ENCODE measurements at places on chromosomes 1 and 21.

DNA sequence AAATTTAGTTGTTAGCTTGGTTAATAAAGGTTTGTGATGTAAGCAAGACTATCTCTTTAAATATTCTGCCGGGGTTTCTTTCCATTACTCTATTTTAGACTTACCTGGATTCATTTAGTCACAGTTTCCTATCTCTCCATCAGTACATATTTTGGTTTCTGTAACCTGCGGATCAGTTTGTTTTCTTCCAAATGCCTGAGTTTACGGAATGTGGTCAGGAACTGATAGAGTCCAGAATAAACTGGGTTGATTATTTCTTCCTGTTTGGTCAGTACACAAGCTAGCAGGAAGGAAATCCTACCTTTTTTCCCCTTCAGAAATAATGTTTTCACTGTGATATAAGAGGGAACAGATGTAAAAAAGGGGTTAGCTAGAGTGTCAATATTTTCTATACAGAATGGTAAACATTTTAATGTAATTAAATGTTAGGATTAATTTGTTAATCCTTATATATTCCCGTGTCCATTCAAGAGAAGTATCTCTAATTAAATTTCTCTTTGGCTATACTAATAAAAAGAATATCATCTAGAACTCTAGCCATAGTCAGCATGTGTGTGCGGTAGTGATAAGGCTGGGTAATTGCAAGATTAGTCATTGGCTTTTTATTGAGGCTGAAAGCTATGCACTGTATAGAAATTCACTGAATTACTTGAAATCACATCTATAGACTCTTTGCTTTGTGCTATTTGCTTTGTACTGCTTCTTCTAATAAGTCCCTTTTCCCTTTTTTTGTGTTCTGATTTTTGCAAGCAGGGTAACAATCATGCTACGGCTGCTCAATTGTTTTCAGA, 144.7 kb upstream of the ADGRL4 start:
- no peak overlapping the region for H3K27ac ChIP-seq
- no peaks in the 10 kb centered on the region for H3K4me1 ChIP-seq
- H3K27me3 ChIP-seq: no peaks in the 10 kb centered on the region
- DNase-seq: no peak

GRCh38 chr1:5348732-5349465, 643.3 kb downstream of the NPHP4 start:
- no peaks in the 10 kb centered on the region for H3K4me1 ChIP-seq
- DNase-seq: no peak
- no peak overlapping the region for H3K27ac ChIP-seq
- no peaks in the 10 kb centered on the region for H3K36me3 ChIP-seq
- no peak overlapping the region for H3K4me3 ChIP-seq

DNA sequence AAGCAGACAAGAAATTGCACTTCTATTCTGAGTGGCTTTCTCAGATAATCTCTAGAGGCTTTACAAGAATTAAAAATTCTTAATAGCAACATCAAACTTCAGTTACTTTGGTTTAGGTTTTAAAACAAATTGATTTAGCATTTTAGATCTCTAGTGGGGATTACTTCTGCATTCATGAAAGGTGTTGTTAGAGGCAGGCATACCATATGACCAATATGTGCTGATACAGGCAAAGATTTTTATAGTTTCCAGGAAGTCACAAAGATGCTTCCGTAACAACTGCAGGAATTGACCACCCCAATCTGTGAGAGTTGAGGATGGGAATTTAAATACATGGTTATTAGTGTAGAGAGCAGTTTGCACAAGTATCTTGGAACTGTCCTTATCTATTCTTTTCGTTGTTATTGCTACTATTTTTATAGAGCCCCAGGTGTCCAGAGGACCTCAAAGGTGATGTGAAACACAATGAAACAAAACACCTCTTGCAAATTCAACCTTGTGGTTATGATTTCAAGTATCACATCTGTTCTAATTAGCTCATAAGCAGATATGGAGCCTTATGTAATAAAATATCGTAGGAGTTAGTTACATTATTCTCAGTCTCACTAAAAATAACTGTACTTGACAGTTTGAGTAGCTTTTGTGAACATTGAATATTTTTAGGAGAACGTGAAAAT, 512.7 kb upstream of the ADGRL4 start:
- no peak for DNase-seq
- no peak overlapping the region for H3K27ac ChIP-seq
- no peaks in the 10 kb centered on the region for H3K36me3 ChIP-seq
- no peaks in the 10 kb centered on the region for H3K4me1 ChIP-seq

DNA sequence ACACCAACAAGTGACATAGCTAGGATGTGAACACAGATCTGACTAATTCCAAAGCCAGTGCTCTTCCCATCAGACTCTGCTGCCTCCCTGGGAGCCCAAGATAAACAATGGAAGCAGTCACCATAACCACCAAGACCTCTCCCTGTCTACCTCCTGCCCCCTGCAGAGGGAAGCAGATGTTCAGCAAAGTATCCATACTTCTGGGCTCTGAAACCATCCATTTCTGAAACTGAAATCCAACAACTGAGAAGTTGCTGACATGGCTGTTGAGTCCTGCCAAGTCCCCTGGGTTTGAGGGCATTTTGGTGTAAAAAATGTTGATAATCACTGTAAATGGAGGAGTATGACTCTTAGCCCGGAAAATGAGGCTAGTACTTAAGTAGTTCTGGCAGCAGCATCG, 102.1 kb downstream of the TYW3 start:
- H3K4me1 ChIP-seq: no peaks in the 10 kb centered on the region
- no peaks in the 10 kb centered on the region for H3K36me3 ChIP-seq
- no peak overlapping the region for H3K27ac ChIP-seq

GRCh38 chr1:2477309-2477708, 1.2 kb downstream of the PLCH2 start:
- H3K27ac ChIP-seq: no peak overlapping the region
- H3K4me3 ChIP-seq: no peak overlapping the region
- no peaks in the 10 kb centered on the region for H3K36me3 ChIP-seq
- no peaks in the 10 kb centered on the region for H3K27me3 ChIP-seq
- no peak for DNase-seq

- H3K36me3 ChIP-seq: no peaks in the 10 kb centered on the region
- no peak for DNase-seq
- no peaks in the 10 kb centered on the region for H3K27me3 ChIP-seq
- H3K4me3 ChIP-seq: no peak overlapping the region
These were observed 29.3 kb downstream of the KPNA6 start for GRCh38 chr1:32137111-32137510.

DNA sequence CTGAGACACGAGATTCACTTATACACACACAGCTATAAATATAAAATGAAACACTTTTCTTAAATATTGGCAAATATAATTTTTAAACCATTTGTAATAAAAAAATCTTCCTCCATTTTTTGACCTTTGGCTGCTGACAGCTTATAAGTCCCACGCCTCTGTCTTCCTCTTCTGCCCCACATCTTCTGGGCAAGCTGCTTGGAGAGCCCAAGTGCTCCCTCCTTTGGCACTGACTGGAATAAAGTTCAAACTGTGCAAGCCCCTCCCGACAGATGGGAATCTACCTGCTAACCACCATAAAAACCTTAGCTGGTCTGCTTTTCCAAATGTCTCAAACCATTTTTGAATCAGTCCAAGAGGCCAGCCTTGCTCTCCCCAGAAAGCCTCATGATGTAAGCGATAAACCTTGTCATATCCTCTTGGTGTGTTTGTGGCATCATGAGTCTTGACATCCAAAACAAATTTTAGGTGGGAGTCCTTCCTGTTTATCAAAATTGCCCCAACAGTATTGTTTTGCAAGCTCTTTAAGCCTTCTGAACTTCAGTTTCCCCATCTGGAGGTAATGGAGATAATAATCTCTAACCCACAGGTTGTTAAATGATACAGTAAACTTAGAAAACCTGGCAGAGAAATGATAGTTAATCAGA, 99.8 kb downstream of the SNX7 start:
- H3K27me3 ChIP-seq: no peaks in the 10 kb centered on the region
- no peaks in the 10 kb centered on the region for H3K36me3 ChIP-seq
- H3K4me1 ChIP-seq: peaks cover 10% of the 10 kb centered on the region
- peak overlapping the region; percentile 49 for H3K27ac ChIP-seq

- no peak overlapping the region for H3K27ac ChIP-seq
- H3K4me1 ChIP-seq: no peaks in the 10 kb centered on the region
These were observed 13.7 kb upstream of the TMEM51 start for GRCh38 chr1:15139654-15140350.

- DNase-seq: no peak
- H3K4me3 ChIP-seq: peak overlapping the region; percentile 16
- peak overlapping the region; percentile 38 for H3K27ac ChIP-seq
These were observed 3.3 kb downstream of the RGS16 start for GRCh38 chr1:182600745-182601415.

- H3K27me3 ChIP-seq: no peaks in the 10 kb centered on the region
- no peak overlapping the region for H3K4me3 ChIP-seq
- DNase-seq: no peak
These were observed 45.3 kb downstream of the DIP2A start for GRCh38 chr21:46503922-46504550.

DNA sequence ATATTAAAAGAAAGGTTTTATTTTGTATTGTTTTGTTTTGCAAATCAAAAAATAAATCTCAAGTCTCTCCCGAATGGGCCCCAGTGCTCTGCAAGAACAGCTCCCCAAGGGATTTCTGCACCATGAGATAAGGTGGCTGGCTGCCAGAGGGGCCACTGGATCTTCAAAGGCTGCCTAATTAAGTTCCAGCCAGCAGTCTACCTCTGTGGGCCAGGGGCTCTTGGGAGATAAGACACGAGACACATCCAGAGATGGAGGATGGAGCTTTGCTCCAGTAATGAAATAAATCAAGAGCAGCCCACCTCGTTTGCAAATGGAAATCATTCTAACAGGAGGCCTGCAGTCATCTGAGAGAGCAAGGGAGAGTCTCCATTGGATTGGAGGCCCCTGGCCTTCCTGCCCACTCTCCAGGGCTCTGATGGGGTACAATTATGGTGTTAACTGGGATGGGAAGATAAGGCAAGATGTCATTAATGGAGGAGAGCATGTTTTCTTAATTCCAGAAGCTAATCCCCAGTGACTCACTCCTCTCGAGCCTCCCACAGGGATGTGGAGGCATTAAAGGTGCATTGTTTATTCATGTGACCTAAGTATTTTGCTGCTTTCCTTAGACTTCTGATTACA, 155.2 kb upstream of the KAZN start:
- H3K27ac ChIP-seq: no peak overlapping the region
- H3K36me3 ChIP-seq: no peaks in the 10 kb centered on the region
- H3K4me1 ChIP-seq: no peaks in the 10 kb centered on the region
- DNase-seq: no peak
- H3K27me3 ChIP-seq: no peaks in the 10 kb centered on the region

GRCh38 chr1:1083416-1084371, 9.6 kb upstream of the RNF223 start:
- peaks cover 7% of the 10 kb centered on the region for H3K27me3 ChIP-seq
- H3K36me3 ChIP-seq: peaks cover 8% of the 10 kb centered on the region
- no peak overlapping the region for H3K4me3 ChIP-seq
- peaks cover 5% of the 10 kb centered on the region for H3K4me1 ChIP-seq
